ENCODE measurements at places on chromosomes 3 and 15. TPM values are rescaled to one million over a fixed set of nuclear protein-coding genes. Genes with fewer than 3 reads are reported as not detected.

PGBD4 gene
- total RNA-seq = 2.4 TPM

DNA sequence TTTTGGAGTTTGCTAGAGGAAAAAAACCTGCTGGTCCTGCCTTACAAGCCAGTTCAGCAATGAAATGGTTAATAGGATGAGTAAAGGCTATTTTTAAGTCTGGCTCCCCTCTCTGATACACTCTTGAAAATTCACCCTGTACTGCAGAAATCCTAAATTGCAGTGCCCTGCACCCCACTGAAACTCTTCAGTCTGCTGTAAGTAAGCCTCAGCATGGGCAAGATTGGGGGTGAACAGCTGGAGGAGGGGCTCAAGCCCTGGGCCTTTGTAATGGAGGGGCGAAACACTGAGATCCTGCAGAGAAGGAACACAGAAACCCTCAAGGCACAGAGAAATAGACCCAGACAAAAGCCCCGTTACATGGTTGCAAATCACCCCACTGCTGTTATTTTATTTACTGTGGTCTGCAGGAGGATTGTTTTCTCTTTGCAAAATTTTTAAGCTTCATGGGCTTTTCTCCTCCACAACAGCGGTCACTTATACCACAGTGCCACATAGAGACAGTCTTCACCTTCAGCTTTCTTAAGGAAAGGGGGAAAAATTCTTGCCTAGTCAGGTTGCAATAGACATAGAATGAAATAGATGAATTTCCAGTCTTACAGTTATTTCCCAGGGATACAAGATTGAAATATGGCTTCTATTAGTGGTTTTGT, 45.0 kb downstream of the SOX2 start:
- H3K36me3 ChIP-seq = no peaks in the 10 kb centered on the region
- DNase-seq = no peak
- no peak overlapping the region for H3K4me3 ChIP-seq
- no peaks in the 10 kb centered on the region for H3K27me3 ChIP-seq

GRCh38 chr15:91866971-91867372, 13.5 kb downstream of the SLCO3A1 start:
- no peaks in the 10 kb centered on the region for H3K36me3 ChIP-seq
- DNase-seq = no peak
- peaks cover 18% of the 10 kb centered on the region for H3K4me1 ChIP-seq
- no peaks in the 10 kb centered on the region for H3K27me3 ChIP-seq
- H3K4me3 ChIP-seq = peak overlapping the region; percentile 32
- H3K27ac ChIP-seq = peak overlapping the region; percentile 29

P2RY13 gene
- not detected for total RNA-seq

GRCh38 chr3:178083906-178084866, 452.1 kb upstream of the KCNMB2 start:
- H3K4me1 ChIP-seq = peaks cover 87% of the 10 kb centered on the region
- H3K27ac ChIP-seq = peak overlapping the region; percentile 57
- H3K27me3 ChIP-seq = no peaks in the 10 kb centered on the region
- peak overlapping the region; percentile 61 for H3K4me3 ChIP-seq

GRCh38 chr15:35496585-35496984, 49.4 kb downstream of the DPH6 start:
- peaks cover 8% of the 10 kb centered on the region for H3K36me3 ChIP-seq
- H3K27ac ChIP-seq = no peak overlapping the region
- H3K4me1 ChIP-seq = peaks cover 4% of the 10 kb centered on the region
- DNase-seq = no peak

DNA sequence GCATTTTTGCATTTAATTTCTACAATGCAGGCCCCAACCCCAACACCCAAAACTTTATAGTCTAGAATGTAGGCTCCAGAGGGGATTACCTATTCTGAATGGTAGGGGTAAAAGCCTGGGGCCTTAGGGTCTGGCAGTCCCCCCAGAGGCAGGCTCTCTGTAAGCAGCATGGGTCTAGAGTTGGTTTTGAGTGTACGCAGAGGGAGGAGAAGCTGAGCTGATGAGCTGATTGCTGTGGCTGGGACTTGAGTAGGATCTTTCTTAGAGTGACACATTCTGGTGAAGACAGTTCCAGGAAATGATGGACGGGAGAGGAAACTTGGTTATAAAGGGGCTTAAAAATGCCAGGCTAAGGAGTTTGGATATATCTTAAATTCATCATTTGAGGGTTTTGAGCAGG, 2.1 kb downstream of the LPP start:
- H3K4me3 ChIP-seq = peak overlapping the region; percentile 46
- peaks cover 64% of the 10 kb centered on the region for H3K4me1 ChIP-seq
- no peak for DNase-seq

DNA sequence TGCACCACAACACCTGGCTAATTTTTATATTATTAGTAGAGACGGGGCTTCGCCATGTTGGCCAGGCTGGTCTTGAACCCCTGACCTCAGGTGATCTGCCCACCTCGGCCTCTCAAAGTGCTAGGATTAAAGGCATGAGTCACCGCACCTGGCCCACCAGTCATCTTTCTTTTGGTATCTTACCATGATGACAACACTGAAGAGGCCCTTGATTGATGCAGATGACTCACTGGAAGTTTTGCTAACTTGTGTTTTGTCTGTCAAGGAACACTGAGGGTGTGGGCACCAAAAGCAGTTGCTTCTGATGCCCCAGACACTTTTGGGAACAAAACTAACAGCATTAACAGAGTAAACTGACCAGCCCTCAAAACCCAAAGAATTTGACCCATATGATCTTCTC, 88.3 kb downstream of the MYO5A start:
- H3K27ac ChIP-seq = no peak overlapping the region
- no peak overlapping the region for H3K4me3 ChIP-seq
- peaks cover 12% of the 10 kb centered on the region for H3K4me1 ChIP-seq

CRYGS gene
- total RNA-seq = 1.2 TPM

- H3K4me1 ChIP-seq = peaks cover 22% of the 10 kb centered on the region
- H3K4me3 ChIP-seq = no peak overlapping the region
- H3K36me3 ChIP-seq = no peaks in the 10 kb centered on the region
- no peak for DNase-seq
Measured at GRCh38 chr3:69761896-69762767, 22.9 kb downstream of the MITF start.

RASGRF1 gene
- total RNA-seq = 1.5 TPM

GRCh38 chr3:108486941-108487340, 23.5 kb downstream of the MYH15 start:
- H3K4me1 ChIP-seq = peaks cover 21% of the 10 kb centered on the region
- H3K27me3 ChIP-seq = peaks cover 10% of the 10 kb centered on the region
- DNase-seq = no peak
- no peak overlapping the region for H3K4me3 ChIP-seq

DNA sequence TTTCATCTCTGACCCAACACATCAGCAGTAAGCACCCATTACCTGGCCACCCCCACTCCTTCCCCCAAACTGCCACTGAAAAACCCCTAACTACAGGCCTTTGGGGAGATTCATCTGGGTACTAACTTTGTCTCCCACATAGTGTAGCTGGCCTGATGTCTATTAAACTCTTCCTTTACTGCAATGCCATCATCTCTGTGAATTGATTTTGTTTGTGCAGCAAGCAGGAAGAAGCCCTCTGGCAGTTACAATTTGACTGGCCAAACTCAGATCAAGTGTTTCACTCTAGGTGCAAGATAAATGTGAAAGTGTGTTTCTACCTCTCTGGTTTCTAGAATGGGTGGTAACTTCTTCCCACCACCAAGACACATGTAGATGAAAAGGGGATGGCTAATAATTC, 26.7 kb upstream of the OR5K4 start:
- no peaks in the 10 kb centered on the region for H3K36me3 ChIP-seq
- no peak for DNase-seq
- H3K4me1 ChIP-seq = peaks cover 5% of the 10 kb centered on the region
- H3K4me3 ChIP-seq = no peak overlapping the region

DNA sequence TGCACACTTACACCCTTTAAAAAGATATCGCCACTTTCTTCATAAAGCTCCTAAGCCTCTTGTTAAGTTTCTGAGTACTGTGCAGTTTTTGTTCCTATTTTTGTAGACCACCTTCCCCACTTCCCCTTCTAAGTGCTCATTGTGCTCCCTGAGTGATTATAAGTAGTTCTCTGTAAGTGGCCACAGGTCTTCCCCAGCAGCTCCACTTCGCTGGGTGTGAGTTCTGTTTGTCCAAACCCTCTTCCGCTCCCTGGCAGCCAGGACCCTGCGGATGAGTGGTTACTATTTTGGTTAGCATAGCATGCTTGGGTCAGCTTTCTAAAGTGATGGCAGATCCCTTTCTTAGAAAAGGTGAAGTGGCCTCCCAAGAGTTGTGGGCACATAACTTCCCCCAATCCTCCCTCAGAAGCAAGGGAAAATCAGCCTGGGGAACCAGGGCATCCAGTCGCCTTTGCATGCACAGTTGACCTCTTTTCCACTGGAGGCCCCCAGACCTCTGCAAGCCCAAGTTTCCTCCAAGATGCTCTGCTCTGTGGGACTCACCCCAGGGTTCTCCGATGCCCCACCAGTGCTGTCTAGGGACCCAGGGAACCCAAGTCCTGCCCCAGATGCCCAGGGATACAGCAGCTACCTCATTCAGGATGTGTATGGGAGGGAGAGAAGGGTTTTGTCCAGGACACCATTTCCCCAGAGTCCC, 69.6 kb downstream of the ATP10A start:
- DNase-seq = peak; percentile 34
- H3K27ac ChIP-seq = no peak overlapping the region
- no peak overlapping the region for H3K4me3 ChIP-seq
- H3K27me3 ChIP-seq = no peaks in the 10 kb centered on the region
- peaks cover 22% of the 10 kb centered on the region for H3K4me1 ChIP-seq

All from type B pancreatic cell (in vitro differentiated cells).